ENCODE measurements at places on chromosomes 6 and 20. TPM values are rescaled to one million over a fixed set of nuclear protein-coding genes. Genes with fewer than 3 reads are reported as not detected.

Gene PRPH2
- total RNA-seq: 0.32 TPM

DNA sequence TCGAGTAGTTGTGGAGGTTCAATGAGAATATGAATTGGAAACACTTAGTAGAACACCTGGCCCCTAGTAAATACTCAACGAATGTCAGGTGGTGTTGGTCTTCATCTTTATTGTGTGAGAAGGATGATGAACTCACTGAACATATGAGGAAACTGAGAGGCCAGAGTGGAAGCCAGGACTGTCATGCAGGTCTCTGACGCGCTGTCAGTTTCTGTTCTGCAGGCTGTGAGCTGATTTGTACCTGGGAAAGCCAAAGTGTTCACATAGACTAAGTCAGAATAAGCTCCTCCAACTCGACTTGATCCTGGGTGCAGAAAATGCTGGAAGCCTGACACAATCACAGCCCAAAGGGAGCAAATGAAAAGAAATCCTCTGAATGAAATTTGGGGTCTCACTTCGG, 222.2 kb downstream of the LY86 start:
- no peaks in the 10 kb centered on the region for H3K36me3 ChIP-seq
- no peaks in the 10 kb centered on the region for H3K4me1 ChIP-seq
- H3K27me3 ChIP-seq: no peaks in the 10 kb centered on the region

Gene PHACTR3
- total RNA-seq: 0.44 TPM

DNA sequence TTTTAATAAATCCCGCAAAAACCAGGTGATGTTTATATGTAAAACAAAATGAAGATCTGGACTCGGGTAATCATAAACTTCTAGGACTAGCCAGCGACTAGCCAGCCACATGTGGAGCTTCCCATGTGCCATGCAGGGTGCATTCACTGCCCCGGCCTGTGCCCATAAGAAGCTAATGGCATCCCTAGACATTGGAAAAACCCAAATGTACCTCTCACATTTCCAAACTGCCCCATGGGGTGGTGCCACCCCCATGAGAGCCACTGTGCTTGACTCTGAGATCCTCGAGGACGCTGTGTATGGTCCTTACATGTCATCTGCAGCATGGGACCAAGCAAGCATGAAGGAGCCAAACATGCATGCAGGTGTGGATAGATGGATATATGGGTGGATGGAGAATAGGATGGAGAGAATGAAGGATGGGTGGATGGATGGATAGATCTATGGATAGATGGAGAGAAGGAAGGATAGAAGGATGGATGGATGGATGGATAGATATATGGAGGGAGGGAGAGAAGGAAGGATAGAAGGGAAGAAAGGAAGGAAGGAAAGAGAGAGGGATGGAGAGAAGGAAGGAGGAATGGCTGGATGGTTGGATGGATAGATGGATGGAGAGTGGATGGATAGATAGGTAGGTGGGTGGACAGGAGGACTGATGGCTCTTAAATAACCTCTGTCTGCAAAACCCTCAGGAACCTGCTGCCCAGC, 203.6 kb downstream of the CDH4 start:
- DNase-seq: no peak
- no peak overlapping the region for H3K4me3 ChIP-seq
- H3K4me1 ChIP-seq: no peaks in the 10 kb centered on the region
- no peak overlapping the region for H3K27ac ChIP-seq
- no peaks in the 10 kb centered on the region for H3K27me3 ChIP-seq

DNA sequence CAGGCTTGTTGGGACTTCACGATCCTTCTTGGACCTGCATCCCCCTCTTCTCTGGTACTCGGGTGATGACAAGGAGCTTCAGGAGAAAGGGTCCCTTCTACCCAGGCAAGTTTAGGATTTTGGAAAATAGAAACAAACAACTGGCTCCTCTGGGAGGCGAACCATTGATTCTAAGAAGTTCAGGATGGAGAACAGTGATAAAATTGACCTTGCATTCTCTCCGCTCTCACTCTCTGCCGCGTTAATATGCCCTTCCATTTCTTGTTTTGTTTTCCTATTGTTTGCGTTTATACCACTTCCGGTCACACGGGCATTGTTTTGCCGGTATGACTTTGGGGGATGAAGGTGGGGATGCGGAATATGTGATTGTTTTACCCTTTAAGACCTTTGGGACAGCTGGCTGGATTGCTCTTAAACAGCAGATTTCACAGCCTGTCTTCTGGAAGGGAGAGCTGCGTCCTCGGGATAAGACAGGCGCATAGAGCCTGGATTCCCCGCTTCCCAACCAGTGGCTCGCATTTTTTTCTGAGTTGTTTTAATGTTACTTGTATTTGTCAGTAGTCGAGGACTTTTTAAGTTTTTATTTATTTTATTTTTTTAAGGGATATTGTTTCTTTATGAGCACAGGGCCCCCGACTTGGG, 144.3 kb upstream of the ZNF184 start:
- peak overlapping the region; percentile 22 for H3K4me3 ChIP-seq
- no peak for DNase-seq
- no peak overlapping the region for H3K27ac ChIP-seq
- no peaks in the 10 kb centered on the region for H3K36me3 ChIP-seq

Gene MATN4
- not detected for total RNA-seq

DNA sequence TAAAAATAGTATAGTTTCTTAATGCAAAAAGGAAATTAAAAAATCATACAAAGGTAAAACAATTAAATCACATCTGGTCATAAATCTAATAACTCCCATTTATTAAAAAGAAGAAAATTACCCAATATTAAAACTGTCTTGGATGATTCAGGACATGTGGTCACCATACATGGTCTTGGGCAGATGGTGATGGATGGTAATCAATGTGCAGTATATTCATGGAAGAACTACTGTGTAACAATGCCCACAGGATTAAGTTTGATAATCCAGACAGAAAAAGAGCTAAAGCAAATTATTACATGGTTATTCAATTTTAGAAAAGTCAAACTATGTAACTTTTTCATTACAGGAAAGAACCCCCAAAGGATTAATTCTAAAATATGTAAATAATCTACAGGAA, 480.6 kb downstream of the QKI start:
- H3K27ac ChIP-seq: no peak overlapping the region
- H3K4me1 ChIP-seq: no peaks in the 10 kb centered on the region
- no peaks in the 10 kb centered on the region for H3K36me3 ChIP-seq
- no peak for DNase-seq
- H3K27me3 ChIP-seq: no peaks in the 10 kb centered on the region

DNA sequence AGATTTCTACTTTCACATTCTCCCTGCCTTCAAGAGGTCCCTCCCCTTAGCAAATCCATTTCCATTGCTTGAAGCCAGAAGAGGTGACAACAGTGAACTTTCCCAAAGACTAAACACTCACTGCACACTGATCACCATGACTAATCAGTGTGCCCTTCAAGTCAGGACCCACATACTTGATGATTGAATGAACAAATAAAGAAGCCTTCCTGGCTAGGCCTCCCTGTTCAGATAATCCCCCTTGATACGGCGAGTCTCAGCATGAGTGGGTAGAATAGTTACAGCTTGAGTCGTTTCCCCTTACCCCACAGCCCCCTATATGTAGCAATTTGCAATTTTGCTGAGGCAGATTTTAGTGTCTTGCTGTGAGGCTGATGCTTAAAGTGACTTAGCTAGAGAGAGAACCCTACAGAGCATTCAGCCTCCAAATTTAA, 102.2 kb downstream of the UNC5CL start:
- no peaks in the 10 kb centered on the region for H3K36me3 ChIP-seq
- no peaks in the 10 kb centered on the region for H3K4me1 ChIP-seq
- H3K27ac ChIP-seq: no peak overlapping the region
- no peak for DNase-seq
- H3K4me3 ChIP-seq: no peak overlapping the region
- H3K27me3 ChIP-seq: no peaks in the 10 kb centered on the region

DNA sequence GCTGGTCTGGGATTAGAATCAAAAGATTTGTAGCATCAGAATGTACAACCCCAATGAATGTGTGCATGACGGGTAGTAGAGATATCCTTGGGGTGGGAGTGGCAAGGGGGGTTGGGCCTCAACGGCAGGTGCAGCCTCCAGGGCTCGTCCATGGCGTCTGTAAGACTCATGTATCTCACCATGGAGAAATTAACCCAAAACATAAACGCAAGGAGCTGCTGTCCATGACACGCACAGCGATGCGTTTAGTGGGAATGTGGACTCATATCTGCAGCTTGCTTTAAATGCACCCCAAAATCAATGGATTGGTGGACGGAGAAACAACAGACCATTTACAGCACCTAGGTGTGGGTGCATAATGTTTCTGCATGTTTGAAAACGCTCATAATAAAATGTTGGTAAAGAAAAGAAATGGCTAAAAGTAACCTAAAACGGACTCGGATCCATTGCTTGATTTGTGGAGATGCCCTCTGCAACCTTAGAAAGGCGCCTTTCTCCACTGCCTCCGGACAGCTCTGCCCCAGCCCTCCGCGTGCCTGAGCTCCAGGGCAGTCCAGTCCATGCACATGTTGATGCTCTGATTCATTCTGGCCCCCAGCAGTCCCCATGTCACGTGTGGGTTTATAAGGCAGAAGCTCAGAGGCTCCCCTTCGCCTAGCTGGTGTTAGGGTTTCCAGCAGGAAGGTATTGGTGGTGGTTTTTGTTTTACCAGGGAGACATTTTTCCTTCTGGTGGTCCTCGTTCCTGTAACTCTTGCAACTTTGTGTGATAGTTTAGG, 24.5 kb downstream of the PYGB start:
- H3K4me1 ChIP-seq: no peaks in the 10 kb centered on the region
- no peak for DNase-seq
- H3K4me3 ChIP-seq: no peak overlapping the region
- H3K36me3 ChIP-seq: peaks cover 27% of the 10 kb centered on the region
- H3K27me3 ChIP-seq: no peaks in the 10 kb centered on the region

DNA sequence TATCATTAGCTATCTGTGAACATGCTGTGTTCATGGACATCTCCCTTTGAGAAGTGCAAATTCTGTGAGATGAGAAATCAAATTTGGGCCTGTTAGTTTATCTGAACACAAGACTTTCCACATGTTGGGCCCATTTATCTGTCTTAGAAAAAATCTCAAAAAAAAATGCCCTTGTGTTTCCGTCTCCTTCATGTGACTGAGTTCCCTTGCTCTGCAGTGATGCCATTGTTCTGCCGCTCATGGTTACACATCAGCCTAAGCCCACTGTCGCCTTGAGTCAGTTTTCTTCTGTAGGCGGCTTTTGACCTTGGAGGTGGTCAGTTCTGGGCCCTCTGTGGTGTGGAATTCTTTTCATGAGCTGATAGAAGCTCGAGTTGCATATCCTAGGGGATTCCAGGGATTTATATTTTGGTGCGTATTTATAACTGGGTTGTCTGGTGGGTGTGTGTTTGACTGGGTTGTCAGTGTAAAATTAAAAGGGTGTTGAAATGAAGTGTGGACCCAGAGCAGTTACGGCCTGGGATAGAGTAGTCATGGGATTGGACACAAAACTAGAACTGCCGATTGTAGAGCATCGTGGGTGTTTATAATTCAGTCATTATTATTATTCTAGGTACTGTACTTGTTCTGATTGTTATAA, 156.7 kb downstream of the JARID2 start:
- no peaks in the 10 kb centered on the region for H3K36me3 ChIP-seq
- no peak overlapping the region for H3K4me3 ChIP-seq
- peaks cover 4% of the 10 kb centered on the region for H3K4me1 ChIP-seq

DNA sequence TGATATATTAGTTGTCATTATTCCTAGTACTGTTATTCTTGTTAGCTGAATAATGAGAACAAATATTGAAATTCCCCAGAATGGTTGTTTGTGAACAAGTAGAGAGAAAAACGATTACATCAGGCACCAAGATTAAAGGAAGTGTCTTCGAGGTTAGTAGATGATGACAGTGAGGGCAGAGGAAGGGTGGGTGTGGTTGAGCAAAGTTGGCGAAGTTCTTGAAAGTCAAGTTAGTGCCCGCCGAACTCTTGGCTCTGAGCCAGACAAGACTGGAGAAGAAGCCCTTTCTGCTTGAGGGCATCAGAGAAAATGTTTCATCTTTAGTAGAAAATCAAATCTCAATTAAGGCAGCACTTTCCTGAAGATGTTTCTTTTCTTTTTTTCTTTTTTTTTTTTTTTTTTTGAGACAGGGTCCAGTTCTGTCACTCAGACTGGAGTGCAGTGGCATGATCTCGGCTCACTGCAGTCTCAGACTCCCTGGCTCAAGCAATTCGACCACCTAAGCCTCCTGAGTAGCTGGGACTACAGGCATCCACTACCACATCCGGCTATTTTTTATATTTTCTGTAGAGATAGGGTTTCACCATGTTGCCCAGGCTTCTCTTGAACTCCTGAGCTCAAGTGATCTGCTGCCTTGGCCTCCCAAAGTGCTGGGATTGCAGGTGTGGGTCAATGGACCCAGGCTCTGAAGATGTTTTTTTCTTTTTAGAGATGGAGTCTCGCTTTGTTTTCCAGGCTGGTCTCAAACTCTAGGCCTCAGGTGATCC, 77.1 kb downstream of the SGK1 start:
- no peaks in the 10 kb centered on the region for H3K27me3 ChIP-seq
- peak; percentile 34 for DNase-seq
- no peak overlapping the region for H3K27ac ChIP-seq
- H3K36me3 ChIP-seq: no peaks in the 10 kb centered on the region

DNA sequence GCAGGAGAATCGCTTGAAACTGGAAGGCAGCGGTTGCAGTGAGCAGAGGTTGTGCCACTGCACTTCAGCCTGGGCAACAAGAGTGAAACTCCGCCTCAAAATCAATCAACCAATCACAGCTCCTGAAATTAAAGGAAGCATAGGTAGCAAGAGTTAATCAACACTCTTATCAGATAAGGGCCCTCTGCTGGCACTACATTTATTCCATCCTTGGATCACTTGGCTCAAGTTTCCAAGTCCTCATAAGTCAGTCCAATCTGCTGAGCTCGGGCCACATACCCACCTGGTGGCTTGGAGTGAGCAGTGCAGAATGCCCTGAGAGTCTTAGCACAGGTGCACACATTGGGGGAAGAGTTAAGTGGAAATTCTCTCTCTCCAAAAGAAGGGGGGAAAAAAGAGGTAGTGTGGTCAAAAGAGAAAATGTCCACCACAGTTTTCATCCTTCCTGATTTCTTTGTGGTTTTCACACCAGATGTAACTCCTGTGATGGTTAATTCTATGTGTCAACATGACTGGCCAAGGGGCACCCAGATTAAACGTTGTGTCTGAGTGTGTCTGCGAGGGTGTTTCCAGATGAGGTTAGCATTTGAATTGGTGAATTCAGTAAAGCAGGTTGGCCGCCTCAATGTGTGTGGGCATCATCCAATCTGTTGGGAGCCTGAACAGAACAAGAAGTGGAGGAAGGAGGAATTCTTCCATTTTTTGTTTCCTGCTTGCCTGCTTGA, 14.2 kb upstream of the FAM8A1 start:
- no peaks in the 10 kb centered on the region for H3K27me3 ChIP-seq
- H3K27ac ChIP-seq: peak overlapping the region; percentile 51
- no peaks in the 10 kb centered on the region for H3K36me3 ChIP-seq
- no peak overlapping the region for H3K4me3 ChIP-seq
- peak; percentile 61 for DNase-seq

Gene ENPP1
- total RNA-seq: 5.9 TPM
